NCI-H2029 (cell line): ENCODE measurements at places on chromosomes 12 and 14.

GRCh38 chr14:23933108-23933741 lies 20.3 kb upstream of the DHRS4 start:
- DNase-seq = no peak

GRCh38 chr12:113674996-113675395 lies 203.3 kb upstream of the LHX5 start:
- no peak for DNase-seq

- no peak for DNase-seq
These were observed 333.5 kb downstream of the NAV3 start for GRCh38 chr12:78164154-78164553.

- DNase-seq = no peak
These were observed 5.5 kb downstream of the LRP10 start for GRCh38 chr14:22877000-22877501.

DNA sequence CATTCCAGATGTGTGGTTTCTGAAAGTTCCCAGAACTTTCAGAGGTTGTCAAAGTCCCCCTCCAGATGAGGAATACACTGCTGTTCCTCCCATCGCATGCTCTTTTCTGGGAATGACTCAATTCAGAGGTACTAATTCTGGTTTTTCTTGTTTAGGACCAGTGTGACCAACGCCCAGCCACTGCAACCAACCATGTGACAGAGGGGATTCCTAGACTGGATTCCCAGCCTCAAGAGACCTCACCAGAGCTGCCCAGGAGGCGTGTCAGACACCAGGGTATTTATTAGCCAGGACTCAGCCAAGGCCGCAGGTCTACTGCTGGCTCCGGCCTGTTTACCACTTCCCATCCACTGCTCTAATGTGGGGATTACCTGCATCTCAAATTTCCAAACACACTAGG lies 24.2 kb downstream of the TRAFD1 start:
- DNase-seq = no peak

GRCh38 chr14:24984846-24985589 lies 64.9 kb downstream of the STXBP6 start:
- peak; percentile 58 for DNase-seq

DNA sequence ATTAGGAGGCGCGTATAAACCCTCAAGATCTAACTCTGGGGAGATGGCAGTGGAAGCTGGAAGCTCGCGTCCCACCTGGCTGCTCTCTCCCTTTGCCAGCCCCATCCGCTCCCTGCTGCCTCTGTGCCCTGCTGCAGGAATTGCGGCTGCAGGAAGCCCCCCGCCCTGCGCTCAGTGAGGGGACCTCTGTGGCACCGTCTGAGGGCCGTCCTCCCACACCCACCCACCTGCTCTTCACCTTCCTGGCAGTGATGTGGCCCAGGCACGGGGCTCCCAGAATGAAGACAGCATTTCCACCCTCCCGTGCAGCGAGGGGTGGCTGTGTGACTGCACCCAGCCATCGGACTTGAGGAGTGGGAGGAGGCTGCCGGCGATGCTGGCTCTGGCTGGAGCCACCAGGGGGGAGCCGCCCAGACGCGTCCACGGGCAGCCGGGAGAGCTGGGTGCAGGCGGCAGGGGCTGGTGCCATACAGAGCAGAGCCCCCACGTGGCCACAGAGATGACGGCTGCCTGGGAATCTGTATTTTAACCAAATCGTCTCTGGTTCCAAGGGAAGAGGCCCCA lies 28.3 kb upstream of the GALNT9 start:
- DNase-seq = no peak

DNA sequence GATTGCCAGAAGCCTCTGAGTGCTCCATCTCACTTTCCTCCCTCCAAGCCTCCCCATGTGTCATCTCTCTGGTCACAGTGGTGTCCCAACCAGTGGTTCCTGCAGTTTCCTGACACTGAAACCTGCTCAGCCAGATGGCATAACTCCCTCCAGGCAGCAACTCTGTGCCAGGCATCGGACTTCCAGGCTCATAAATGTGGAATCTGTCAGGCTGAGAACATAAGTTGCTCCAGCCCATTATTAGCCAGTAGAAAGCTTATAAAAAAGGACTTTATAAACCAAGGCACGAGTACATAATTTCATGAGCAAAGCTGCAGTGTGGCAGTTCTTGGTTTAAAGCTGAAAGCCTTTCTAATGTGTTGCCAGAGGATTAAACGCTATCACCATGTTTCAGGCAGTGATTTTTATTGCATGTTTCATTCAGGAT lies 194.3 kb downstream of the DACT1 start:
- DNase-seq = no peak

- DNase-seq = no peak
These were observed 140.8 kb downstream of the GCH1 start for GRCh38 chr14:54761835-54762234.

DNA sequence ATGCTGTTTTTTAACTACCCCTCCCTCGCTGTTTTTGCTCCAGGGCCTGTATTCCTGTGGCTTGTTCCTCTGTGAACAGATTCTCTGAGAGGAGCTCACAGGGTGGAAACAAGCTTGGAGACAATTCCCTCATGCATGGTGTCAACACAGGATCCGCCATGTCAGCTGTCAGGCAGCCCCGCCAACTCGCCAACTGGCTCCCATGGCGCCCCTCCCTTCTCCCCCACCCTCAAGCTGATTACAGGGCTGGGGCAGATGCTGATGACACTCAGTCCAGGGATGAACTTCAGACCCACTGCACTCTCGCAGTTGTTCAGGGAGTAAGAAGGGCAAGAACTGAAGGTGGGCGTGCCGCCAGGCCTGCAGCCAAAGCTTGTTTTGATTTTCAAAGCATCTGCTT lies 229.9 kb downstream of the NTF3 start:
- no peak for DNase-seq

DNA sequence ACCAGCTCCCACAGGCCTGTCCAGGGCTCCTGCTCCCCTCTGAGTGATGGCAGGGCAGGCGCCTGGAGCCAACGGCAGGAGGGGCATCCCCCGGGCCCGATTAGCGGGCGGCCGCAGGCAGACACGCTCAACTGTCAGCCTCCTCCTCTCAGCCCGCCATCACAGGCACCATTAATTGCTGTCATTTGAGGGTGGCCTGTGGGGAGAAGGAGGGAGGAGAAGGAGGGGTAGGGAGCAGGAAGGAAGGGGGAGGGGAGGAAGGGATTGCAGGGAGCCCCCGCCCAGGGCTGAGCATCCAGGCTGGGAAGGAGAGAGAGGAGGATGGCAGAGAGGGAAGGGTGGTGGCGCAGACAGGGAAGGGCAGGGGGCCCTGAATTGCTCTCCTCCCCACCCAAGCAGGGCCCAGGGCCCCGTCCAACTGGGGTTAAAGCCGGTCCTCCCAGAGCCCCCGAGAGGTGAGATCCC lies 36.1 kb downstream of the NCOR2 start:
- DNase-seq = no peak

GRCh38 chr12:42798811-42799438 lies 209.4 kb upstream of the PRICKLE1 start:
- no peak for DNase-seq

GRCh38 chr14:41285186-41285748 lies 321.4 kb upstream of the LRFN5 start:
- no peak for DNase-seq

GRCh38 chr12:10453156-10453555 lies at the start of gene KLRC1:
TSS of gene KLRC1 (minus strand) at chr12:10453377. CDS start at chr12:10451156, 2,221 bp downstream.
- DNase-seq = no peak

- no peak for DNase-seq
These were observed 135.2 kb upstream of the SLC38A2 start for GRCh38 chr12:46507766-46508165.

GRCh38 chr12:3274664-3275063 lies 197.5 kb downstream of the TSPAN9 start:
- no peak for DNase-seq

DNA sequence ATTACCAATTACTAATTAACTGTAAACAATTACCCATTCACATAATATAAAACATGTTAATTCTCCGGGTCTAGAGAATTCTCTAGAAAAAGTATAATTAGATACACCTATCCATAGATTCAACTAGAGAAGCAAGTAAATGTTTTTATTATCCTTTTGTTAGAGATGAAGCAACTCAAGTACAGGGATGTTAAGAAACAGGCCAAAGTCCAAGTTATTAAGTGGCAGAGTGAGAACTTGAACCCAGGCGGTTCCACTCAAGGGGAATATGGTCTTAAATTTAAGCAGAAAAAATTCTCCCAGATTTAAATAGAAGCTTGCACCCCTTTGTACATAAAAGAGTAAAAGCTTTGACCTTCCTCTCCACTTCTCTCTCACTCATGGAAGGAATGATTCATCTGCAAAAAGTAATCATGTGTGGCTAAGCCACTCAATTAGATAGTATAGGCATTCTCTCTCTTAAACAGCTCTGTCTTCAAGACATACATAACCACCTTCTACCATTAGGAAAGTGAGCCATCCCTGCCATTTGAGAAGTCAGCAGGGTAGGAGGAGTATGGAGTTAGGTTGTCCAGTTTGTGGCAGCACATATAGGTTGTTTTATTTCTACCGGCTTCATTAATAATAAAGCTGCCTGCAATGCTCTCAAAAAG lies 34.1 kb downstream of the ERGIC2 start:
- no peak for DNase-seq

DNA sequence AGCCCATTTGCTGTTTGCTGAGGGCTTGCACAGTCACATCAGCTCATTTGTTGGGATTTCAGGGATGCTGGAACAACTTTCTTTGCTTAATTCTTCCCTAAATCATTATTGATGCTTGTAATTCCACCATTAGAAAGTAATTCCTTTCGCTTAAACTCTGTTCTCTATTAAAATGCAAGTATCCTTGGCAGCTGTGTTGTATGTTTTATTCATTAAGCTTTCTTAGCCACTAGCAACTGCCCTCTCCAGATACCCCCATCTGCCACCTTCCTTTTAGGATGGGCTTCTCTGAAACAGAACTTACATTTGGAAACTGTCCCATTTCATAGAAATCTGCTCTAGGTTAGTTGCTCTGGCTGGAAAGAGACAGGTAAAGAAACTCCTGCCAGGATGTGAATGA lies 43.7 kb downstream of the ADCK1 start:
- no peak for DNase-seq

DNA sequence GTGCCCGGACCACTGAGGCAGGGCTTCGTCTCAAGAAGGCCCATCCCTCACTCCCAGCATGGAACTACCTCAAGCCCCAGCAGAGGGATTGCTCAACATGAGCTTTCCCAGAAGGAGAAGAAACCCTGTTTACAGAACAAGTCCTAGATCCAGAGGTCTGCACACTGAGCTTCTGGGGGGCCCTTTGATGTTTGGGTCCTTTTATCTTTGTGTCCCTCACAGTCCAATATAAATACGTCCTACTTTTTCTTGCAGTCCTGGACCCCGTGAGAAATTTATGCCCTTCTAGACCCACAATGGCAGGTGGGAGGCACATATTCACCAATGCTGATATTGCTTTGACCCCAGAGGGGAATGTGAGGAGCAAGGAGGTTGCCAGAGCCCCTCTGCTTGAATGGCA lies 54.4 kb downstream of the SMUG1 start:
- DNase-seq = no peak

DNA sequence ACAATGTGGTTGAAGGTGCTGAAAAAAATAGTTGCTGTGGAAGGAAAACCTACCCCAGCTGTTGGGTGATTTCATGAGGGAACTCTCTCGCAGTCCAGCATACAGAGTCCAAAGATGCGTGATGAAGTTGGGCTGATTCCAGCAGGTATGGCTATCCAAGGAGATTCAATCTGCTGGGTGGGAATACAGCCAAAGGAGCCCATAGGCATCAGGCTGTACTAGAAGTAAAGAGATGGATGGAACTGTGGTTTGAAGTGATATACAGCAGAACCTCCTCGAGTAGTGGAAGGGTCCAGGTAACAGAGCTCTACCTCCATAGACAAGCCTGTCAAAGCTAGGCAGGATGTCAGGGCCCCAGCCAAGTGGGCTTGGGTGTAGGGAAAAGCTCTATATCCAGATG lies 11.5 kb upstream of the TMTC2 start:
- DNase-seq = no peak

DNA sequence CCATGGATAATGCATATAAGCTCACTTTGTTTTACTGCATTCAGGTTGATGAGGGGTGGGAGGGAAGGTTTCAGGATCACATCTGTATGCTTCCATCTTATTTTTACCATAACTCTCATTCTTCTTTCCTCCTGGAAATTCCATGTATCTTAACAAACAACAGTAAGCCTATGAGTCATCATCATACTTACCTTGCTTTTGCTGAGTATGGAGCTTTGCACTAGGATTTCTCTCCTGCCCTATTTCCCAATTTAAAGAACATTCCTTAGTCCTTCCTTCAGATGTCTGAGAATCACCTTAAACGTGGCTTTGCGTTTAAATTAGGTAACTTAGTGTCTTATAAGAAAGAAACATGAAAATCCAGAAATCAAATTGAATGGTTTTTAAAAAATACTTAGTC lies 1.6 kb upstream of the CLEC14A start:
- DNase-seq = no peak

DNA sequence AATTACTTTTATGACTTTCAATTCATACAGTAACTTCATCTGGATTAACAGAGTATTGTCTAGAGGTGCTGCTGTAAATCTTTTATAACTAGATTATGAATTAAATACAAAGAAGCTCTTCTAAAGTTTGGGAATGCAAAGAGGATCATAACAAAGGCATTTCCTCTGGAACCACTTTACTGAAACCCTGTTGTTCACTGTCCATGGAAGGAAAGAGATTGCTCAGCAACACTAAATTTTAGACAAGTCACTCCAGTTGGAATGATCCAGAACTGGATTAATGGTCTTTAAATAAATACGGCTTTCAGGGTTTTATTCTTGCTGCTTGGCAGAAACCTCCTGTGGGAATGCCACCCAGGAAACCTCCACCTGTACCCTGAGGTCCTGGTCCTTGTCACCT lies 250.6 kb downstream of the KSR2 start:
- no peak for DNase-seq

GRCh38 chr14:40447017-40447416 lies 1014.8 kb upstream of the FBXO33 start:
- DNase-seq = no peak

DNA sequence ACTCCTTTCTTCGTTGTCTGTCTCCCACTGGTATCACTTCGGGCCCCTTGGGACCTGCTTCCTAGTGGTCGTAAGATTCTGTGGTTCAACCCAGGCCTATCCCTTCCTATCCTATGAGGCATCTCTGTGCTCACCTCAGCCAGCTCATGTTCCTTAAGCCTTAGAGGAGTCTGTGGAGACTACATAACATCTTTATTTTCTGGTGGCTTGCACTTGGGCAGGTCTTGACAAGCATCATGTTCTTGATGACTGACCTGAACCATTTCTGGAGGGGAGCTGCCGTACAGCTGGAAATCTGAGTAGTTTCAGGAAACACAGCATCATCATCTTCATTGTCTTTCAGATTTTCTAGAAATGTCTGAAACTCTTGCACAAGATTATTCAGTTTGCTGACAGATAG lies 69.3 kb downstream of the PPFIBP1 start:
- DNase-seq = no peak

- no peak for DNase-seq
These were observed 44.7 kb upstream of the CEP83 start for GRCh38 chr12:94504386-94504785.
